ENCODE measurements at places on chromosomes 6 and 20. TPM values are rescaled to one million over a fixed set of nuclear protein-coding genes. Genes with fewer than 3 reads are reported as not detected.

DNA sequence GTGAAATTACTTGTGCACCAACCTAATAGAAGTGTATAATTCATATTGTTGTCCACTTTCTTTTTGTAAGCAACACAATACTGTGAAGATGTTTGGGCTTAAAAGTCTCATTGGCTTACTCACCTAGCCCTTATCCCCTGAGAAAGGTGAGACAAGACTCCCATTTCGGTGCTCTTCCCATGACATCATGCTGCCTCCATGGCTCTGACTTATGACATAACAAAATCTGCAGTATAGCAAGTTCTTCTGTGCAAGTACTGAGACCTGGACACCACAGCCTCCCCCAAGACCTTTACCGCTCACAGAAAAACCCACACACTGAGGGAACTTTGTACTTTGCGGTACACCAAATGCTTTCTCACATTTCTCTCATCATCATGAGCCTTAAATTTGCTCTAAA lies 50.5 kb downstream of the HAO1 start:
- DNase-seq = no peak

DNA sequence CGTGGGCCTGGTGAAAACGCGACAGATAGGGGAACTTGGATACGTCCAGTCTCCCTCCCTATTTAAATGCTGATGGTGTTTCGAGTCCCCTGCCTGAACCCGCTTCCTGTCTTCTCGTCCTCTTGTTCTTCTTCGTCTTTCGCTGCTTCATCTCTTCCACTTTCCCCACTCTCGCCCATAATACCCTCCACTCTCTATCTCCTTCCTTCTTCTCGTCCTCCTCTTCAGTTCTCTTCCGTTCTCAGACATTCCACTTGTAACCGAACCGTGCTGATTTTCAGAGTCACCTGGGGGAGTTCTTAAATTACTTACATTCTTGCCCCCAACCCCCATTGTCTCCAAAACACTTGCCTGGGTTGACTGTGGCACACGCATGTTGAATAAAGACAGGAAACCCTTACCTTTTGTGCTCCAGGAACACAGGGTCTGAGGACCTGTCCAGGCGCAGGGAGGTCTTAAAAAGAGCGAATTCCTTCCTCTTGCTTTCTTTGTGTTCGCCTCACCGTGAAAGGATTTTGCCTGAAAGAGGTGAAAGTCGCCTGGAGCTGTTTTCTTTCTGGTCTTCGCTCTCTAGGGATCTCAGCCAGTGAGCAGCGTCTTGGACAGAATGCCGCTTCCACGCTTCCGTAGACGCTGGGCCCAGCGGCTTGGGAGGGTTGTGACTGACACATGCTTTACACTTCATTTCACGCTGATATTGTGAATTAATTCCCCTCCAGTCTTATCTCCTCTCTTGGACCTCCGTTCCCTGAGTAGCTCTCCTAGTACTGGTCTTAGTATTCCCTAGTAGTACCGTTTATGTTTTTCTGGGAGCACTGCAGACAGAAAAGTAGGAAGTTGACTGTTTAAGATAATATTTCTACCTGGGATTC lies 184.0 kb downstream of the GPX5 start:
- no peak for DNase-seq

DNA sequence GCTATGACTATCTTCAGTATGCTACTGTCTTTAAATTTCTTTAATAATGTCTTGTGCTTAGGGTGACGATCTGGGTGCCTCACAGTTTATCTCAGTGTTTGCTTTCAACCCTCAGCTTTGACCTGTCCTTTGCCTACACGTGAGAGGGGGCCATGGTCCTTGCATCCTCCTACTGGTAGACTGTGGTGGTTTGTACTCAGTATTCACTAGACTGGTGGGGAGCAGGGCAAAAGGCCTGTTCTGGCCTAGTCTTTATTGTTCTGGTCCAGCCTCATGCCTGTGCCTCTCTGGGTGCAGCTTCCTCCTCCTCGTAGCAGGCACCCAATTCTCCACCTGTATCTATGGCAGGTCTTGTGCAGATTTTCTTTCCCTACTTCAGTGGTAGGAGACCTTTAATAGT lies 354.9 kb downstream of the CD109 start:
- no peak for DNase-seq

GRCh38 chr20:41181567-41181966 lies 44.2 kb downstream of the PLCG1 start:
- no peak for DNase-seq

DNA sequence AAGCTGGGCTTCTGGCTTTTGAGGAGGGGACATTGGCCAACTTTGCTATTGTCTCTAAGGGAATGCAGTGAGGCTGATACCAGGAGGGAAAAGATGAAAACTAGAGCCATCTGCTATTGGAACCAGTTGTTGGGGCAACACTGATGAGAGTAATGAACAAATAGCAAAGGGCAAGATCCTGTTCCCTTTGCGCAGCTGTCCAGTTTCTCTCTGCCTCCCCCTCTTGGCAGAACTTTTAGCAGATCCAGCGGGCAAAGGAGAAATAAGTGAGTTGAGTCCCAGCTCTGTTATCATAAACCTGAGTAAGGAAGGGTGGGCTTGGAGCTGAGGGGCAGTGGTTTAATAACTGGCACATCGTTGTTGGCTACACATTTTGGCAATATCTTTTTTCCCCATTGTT lies 126.8 kb downstream of the AKAP7 start:
- no peak for DNase-seq

DNA sequence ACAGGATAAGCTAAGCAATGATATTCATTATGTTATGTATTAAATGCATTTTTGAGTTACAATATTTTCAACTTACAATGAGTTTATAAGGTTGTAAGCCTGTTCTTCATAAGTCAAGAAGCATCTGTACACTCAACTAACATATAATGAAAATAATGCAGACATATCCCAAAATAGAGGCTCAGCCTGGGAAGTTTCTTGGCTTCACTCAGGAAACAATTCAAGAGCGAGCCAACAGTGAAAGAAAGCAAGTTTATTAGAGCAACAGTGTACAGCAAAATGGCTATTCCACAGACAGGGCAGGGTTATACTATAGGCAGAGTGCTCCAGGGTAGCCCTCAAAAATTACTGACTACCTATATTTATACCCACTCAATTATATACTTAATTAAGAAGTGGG lies 1581.8 kb downstream of the HACE1 start:
- no peak for DNase-seq

DNA sequence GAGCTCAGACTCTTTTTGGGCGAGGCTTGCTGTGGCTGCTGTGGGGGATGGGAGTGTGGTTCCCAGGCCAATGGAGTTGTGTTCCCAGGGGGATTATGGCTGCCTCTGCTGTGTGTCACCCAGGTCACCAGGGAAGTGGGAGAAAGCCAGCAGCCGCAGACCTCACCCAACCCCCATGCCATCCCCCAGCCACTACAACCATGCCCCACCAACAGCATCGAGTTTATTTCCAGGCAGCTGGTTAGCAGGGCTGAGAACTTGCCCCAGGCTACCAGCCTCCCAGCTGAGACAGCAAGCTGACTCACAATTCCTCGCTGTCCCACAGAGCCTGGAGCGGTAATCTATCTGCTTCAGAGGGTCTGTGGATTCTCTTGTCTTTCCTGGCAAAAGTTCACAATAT lies 331.7 kb downstream of the FRK start:
- DNase-seq = no peak

DNA sequence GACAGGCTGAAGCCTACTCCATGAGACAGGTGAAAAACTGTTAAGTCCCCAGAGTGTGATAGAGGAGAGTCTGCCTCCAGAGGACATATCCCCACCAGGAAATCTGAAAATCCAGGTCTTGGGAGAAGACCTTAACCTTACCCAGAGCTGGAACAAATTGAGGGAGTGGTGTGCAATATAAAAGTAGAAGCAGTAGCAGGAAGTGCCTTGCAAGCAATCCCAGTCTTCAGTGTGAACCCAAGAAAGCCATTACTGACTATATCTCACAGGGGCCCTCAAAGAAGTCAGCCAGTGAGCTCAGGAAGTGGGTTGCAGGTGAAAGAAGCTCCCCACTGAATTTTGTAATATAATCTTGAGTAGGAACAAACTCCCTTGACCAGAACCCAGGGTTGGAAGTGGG lies 41.9 kb upstream of the PKIB start:
- peak; percentile 23 for DNase-seq

- DNase-seq = no peak
These were observed 2.0 kb downstream of the QRSL1 start for GRCh38 chr6:106631346-106631745.

- no peak for DNase-seq
These were observed 84.7 kb upstream of the TNFAIP3 start for GRCh38 chr6:137782166-137783039.

DNA sequence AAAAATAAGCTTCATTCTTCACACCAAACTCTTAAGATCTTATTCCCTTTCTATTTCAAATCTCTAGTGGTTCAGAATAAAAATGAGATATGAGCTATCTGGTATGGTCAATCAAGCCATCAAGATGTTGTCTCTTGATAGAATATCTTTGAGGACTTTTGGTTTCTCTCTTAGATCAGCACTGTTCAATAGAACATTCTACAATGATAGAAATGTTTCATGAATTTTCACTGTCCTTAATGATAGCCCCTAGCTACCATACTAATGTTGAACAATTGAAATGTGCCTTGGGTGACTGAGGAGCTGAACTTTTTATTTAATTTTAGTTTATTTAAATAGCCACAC lies 24.1 kb upstream of the HINT3 start:
- DNase-seq = no peak

DNA sequence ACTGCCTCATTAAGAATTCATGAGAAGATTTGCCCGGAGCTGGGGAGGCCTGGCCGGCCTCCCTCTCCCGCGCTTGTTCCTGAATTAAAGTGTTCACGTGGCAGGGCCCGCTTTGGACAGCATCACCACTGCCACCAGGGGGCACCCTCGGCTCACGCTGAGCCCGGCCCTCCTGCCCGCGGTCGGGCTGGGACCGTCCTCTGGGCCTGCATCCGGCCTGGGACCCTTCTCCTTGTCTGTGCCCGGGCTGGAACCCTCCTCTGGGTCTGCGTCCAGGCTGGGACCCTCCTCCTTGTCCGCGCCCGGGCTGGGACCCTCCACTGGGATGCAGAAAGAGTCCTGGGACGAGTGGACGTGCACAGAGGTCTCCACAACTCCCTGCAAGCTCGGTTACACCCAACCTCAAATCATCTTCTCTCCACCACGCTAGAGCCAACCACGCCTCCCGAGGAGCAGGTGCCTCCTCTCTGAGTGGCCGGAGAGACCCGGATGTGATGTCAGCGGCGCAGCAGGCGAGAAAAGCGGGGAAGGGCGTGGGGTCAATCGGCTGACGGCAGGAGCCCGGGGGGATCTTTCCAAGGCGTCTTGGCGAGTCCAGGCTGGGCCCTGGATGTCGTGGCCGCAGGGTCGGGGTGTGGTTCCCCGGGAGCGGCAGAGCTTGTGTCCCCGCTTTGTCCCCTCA lies 50.9 kb upstream of the DACT2 start:
- DNase-seq = peak; percentile 85

- no peak for DNase-seq
These were observed 601.7 kb upstream of the GJE1 start for GRCh38 chr6:141531040-141531439.

DNA sequence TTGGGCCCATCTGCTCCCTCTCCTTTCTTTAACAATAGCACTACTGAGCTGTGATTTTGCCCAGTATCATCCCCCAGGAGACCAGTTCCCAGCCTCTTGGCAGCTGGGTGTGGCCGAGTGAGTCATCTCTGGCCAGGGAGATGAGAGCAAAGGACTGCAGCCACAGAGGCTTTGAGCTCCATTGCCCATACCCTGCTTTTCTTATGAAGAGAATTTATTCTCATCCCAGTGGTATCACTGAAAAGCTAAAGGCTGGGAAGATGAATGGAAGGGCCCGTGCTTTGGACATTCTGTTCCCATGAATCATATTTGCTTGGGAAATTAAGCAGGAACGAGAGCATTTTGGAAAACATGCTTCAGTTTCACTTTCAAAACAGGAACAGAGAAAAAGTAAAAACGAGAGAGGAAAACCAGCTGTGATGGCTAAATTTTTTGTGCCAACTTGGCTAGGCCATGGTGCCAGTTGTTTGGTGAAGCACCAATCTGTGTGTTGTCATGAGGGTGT lies 14.9 kb downstream of the CST3 start:
- DNase-seq = peak; percentile 68

DNA sequence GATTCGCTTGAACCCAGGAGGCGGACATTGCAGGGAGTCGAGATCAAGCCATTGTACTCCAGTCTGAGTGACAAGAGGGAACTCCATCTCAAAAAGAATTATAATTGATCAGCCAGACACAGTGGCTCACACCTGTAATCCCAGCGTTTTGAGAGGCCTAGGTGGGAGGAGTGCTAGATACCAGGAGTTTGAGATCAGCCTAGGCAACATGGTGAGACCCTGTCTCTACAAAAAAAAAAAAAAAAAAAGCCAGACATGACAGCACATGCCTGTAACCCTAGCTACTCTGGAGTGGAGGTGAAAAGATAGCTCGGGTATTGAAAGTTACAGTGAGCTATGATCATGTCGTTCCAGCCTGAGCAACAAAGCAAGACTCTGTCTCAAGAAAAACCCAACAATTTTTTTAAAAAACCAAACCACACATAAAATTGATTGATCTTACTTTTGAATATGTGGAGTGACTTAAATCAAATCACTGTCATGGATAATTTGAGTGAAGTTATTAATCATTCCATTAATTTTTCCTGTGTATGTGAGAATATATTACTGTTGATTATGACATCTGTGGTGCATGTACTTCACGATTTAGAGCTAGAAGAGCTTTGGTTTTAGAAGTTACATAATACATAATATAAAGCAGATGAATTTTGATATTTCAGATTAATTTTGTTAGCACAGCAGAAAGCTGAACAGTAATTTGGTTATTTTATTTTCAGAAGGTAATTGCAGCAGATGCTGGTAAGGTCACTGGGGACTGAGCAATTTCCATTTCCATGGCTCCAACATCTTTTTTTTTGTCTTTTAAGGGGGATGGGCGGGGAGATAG lies 34.4 kb downstream of the NCOA7 start:
- no peak for DNase-seq

GRCh38 chr20:23162887-23163286 lies 76.8 kb upstream of the CD93 start:
- DNase-seq = no peak

GABRR1 gene
- 0.14 TPM for total RNA-seq

VTA1 gene
- total RNA-seq = 52.6 TPM

DEFB118 gene
- not detected for total RNA-seq

SLC32A1 gene
- total RNA-seq = not detected

KIAA0408 gene
- total RNA-seq = 7.0 TPM

LY6G6D gene
- not detected for total RNA-seq

RRAGD gene
- 1.5 TPM for total RNA-seq

ANKRD60 gene
- not detected for total RNA-seq

LTA gene
- total RNA-seq = not detected

TSPO2 gene
- total RNA-seq = not detected

GSTA3 gene
- not detected for total RNA-seq

ENPP5 gene
- total RNA-seq = not detected

Measured in transverse colon (tissue), 4 donors.